ENCODE measurements at places on chromosomes 2 and 18.
A peak's percentile ranks its signal among the peaks of the same experiment; 100 is the strongest.

DNA sequence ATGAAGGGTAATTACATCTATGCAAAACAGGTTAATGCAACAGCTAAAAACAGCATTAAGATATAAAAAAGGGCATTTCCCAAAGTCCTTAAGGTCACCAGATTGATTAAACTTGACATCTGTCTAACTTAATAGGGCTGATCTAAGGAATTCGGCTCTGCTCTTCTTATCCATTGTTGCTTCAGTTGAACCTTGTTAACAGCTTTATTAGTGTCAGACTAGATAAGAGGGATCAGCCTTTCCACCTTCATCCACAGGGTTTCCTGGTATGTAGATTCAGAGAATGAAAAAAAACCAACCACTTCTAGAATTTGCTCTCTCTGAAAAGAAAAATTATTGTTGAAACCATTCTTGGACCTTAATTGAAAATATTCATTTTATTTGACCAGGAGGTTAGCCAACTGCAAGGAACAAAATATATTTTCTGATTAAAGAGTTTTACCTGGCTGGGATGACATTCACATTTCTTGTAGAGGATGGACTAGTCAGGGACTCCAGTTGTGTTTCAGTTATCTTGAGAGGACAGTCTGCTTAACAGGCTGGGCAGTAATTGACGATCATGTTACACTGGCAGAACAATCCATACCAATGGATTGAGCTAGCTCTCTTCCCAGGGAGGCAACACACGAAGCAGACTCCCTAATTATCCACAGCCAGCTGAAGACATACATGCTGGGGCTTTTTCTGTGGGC, 357.4 kb upstream of the ACVR2A start:
- DNase-seq = no peak

- DNase-seq = no peak
These were observed 1.9 kb downstream of the BMPR2 start for GRCh38 chr2:202378001-202378400.

- DNase-seq = no peak
These were observed 139.5 kb upstream of the RND3 start for GRCh38 chr2:150626934-150627411.

DNA sequence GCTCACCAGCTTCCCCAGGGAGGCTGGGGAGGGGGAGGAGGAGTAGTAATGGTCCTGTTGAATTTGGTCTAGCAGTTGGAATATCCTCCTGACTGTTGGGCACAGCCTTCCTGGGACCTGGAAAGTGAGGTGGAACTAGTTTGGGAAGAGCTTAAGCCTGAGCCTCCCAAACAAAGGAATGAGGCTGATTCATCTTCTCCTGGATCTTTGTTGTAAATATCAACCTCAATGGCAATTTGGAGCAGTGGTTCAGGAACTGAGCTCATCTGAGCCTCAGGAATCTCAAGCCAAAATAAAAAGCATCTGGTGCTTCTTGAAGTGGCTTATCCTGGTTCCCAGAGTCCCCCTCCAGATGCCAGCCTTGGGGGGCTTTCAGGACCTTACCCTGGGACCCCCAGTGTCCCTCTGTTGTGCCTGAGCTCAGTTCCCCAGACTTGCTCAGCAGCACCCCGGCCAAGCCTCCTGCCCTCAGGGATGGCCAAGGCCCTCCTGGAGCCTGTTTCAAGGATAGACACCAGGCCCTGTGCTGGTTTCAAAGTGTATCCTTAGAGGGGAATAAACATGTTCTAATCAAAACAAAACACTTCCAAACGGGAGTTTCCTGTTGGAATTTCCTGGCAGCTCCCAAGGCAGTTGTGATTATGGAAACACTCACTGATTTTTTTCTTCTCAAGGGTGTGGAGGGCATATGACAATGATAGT, 112.6 kb downstream of the DDX1 start:
- DNase-seq = no peak

- DNase-seq = no peak
These were observed 143.6 kb upstream of the EPHA4 start for GRCh38 chr2:221715523-221716247.

DNA sequence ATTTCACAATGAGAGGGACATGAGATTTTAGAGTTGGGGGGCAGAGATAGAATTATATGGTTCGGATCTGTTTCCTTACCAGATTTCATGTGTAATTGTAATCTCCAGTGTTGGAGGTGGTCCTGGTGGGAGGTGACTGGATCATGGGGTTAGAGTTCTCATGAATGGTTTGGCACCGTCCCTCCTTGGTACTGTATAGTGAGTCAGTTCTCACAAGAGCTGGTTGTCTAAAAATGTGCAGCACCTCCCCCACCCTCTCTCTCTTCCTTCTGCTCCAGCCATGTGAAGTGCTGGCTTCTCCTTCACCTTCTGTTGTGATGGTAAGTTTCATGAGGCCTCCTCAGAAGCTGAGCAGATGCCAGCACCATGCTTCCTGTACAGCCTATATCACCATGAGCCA, 138.1 kb downstream of the SCG2 start:
- no peak for DNase-seq

DNA sequence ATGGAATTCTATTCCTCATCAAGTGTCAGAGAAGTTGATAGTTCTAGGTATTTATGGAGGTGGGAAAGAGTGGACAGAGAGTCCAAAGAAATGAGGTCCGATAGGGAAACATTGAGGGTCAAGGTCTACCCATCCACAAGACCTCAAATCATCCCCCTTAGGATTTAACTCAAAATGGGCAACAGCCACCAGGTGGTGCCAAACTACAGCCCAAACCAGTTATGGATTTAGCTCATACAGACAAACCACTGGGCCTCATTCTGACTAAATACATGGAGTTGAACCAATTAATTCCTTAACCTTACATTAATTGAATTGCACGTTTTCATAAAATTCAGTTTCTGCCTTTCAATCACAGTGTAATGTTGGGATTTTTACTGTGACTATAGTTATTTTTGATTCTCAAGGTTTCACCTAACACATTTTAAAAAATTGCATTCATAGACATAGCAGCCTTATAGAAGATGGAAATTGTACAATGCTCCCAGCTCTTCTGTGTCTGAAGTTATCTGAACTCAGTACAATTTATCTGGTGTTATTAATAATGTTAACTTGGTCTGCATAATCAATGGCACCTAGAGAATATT, 98.2 kb upstream of the HNMT start:
- DNase-seq = peak; percentile 37

- DNase-seq = peak; percentile 66
These were observed 175.4 kb downstream of the MAIP1 start for GRCh38 chr2:200130762-200131166.

- DNase-seq = no peak
These were observed 58.3 kb upstream of the MAPRE3 start for GRCh38 chr2:26911911-26912861.

GRCh38 chr18:53426666-53427184, 797.7 kb downstream of the MBD2 start:
- no peak for DNase-seq

DNA sequence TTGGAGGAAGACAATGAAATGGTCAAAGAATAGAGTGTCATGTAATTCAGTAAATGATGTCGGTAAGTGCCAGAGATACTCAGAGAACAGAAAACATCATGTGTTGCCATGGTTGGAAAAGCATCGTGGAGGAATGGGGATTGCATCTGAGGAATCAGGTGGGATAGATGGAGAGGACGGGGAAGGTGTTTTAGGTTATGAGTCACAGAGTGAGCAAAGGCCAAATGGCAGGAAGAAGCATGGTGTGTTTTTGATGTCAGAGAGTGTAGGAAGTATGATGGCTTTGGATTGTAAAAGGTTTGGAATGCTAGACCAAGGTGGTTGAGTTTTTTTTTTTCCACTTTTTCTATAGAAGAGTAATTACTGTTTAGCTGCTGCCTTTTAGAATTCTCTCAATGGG, 27.5 kb upstream of the CD28 start:
- no peak for DNase-seq

GRCh38 chr2:74493546-74493945, 5.9 kb downstream of the LBX2 start:
- DNase-seq = no peak

- no peak for DNase-seq
These were observed 114.9 kb downstream of the NCK2 start for GRCh38 chr2:105859694-105859951.

- no peak for DNase-seq
These were observed 43.9 kb upstream of the RAPH1 start for GRCh38 chr2:203578759-203579643.

GRCh38 chr18:44743631-44744030, 62.9 kb downstream of the SETBP1 start:
- DNase-seq = no peak

DNA sequence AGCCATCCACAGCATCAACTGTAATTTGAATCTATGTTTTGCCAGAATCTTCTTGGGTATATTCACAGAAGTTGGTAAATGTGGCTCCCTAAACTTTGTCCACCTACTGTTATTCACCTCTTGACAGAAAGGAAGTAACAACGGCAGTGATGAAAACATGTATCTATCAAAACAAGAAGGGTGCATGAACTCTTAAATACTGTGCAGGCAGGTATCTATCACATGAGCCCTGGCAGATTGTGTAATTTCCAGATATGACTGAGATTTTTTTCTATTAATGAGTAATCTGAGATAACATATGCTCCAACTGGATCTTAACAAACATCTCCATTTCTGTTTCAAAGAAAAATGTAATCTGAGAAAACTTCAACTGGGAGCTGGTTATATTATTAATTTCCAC, 36.6 kb downstream of the SFT2D3 start:
- no peak for DNase-seq

DNA sequence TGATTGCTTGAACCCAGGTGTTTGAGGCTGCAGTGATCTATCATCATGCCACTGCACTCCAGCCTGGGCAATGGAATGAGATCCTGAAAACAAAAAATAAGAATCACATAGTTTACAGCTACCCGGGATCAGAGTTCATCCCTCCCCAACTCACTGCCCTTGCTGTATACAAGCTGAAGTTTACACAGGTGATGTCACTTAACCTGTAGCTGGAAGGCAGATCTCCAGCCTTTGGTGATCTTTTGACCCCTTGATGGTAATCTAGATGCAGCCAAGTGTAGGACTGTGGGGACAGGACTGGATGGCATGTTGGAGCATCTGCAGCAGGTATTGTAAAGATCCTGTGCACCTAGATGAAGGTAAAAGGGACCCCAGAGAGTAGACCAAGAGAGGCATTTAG, 66.7 kb upstream of the SLC14A2 start:
- no peak for DNase-seq

GRCh38 chr2:31271851-31272267, 37.9 kb downstream of the EHD3 start:
- peak; percentile 18 for DNase-seq

DNA sequence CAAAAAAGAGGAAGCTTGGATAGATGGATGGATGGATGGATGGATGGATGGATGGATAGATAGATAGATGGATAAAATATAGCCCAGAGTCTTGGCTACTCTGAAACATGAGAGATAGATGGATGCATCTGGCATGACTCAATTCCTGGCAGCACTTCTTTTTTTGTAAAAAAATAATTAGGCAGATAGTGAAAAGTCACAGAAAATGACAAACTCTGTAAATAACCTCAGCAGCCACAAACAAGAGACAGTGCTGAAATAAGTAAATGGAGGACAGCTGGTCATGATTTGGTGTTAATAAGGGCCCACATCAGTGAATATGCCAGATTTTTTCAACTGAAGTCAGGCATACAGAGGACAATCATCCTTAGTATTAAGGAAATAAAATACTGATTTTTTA, 585.0 kb upstream of the GCFC2 start:
- no peak for DNase-seq

- no peak for DNase-seq
These were observed 97.6 kb upstream of the TMEM178A start for GRCh38 chr2:39568116-39568515.

- DNase-seq = no peak
These were observed 220.4 kb upstream of the SLC35G4 start for GRCh38 chr18:11388755-11389680.

All from fibroblast of upper back skin (primary cell).